Uterus (tissue), 4 donors: ENCODE measurements at places on chromosomes 5 and 9. TPM values are rescaled to one million over a fixed set of nuclear protein-coding genes. Genes with fewer than 3 reads are reported as not detected.
A peak's percentile ranks its signal among the peaks of the same experiment; 100 is the strongest.

DNA sequence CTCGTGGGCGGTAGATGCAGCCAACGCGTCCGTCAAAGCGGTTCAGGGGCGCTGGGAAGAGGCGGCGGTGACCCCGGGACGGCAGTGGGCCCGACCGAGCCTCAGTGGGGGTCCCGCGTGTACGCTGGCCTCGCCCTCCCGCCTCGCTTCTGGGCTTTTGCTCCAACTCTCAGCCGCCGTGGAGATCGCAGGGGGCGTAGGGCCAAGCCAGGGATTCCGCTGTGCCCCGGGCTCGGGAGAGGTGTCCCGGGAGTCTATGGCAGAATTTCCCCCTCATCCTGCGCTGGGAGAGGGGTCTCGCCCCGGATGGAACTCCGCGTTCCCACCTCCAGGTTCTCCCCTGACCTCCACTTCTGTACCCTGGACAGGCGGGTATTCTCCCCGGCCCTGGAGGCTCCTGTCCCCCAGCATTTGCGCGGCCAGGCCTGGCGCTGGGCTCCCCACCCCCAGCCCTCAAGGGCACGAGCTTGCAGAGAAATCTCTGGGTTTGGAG, 131.9 kb downstream of the MRPL36 start:
- no peak for DNase-seq

DNA sequence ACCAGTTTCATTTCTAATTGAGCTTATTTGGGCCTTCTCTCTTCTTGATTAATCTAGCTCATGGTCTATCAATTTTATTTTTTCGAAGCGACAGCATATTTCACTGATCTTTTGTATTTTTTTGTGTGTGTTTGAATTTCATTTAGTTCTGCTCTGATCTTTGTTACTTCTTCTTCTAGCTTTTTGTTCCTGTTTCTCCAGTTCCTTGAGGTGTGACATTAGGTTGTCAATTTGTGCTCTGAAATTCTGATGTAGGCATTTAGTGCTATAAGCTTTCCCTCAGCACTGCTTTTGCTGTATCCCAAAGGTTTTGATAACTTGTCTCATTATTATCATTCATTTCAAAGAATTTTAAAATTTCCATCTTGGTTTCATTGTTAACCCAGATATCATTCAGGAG, 67.3 kb downstream of the STRBP start:
- DNase-seq, result no peak

MINAR2 gene
- 0.30 TPM for total RNA-seq

- DNase-seq, result peak; percentile 51
Measured at GRCh38 chr9:110744715-110745384, 76.3 kb downstream of the MUSK start.

DNA sequence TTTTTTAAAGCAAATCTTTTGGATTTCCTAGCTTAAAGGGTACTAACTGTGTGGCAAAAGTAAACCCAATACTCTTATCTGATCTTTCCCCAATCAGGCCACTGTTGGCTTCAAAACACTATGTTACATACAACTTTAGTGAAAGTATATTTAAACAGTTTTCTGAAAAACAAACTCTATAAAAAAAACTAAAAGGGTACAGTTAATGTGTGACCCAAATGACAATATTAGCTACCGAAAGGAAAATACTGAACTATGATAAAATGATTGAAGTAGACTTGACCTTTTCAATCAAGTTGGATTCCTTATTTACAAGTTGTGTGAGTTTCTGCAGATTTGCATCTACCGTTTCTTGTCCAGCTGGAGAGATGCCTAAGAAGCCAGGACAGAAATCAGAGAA, 5.8 kb downstream of the MTX3 start:
- no peak for DNase-seq

TRIM36 gene
- total RNA-seq, result 0.29 TPM

DNA sequence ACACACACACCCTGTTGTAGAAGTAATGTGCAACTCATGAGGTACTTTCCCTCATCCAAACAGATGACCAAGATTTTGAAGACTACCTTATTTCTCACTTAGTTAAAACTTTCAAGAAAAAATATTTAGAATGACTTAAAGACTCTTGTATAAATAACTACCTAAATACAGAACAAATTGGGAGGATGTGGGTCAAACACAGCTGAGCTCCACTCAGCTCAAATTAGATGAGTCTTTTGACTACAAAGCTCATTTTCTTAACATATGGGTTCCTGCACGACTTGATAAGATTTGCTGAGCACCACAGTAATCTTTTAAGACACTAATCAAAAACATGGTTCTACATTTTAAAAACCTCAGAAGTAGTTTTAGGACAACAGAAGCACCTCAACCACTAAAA, 8.9 kb downstream of the MTX3 start:
- no peak for DNase-seq

SH3PXD2B gene
- total RNA-seq, result 30.6 TPM

DNA sequence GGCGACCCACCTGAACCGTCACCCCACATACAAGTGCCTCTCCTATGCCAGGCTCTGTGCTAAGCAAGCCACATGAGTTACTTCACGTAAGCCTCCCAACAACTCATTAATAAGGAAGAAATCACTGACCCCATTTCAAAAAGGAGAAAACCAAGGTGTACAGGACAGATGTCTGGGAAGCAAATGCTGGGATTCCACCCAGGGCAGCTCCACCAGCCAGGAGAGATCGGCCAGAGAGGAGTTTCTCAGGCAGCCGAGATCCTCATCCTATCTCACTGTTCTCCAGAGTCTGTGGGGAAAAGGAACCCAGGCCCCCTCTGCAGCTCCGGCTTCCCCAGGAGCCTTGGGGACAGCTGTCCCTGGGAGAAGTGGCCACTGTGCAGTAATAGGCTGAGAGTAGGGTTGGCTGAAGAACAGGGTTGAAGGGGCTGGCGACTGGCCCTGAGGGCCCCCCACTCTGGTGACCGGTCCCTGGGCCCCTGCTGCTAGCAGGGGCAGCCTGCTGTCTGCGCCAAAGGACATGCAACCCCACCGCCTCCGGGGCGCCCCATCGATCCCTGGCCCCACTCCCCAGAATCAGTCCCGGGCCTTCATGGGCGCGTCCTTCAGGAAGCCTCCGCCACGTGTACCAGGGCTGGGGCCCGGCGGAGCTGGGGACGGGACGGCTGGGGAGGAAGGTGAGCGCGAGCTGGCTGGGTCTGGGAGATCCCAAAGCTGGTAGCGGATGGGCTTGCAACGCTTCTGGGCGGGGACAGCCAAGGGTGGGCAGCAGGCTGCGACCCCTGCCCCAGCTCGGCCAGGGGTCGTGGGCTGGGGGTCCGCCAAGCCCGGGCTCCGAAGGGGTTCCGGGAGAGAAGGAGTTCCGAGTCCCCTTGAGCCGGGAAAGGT, 44.1 kb upstream of the STXBP1 start:
- peak; percentile 43 for DNase-seq

DNA sequence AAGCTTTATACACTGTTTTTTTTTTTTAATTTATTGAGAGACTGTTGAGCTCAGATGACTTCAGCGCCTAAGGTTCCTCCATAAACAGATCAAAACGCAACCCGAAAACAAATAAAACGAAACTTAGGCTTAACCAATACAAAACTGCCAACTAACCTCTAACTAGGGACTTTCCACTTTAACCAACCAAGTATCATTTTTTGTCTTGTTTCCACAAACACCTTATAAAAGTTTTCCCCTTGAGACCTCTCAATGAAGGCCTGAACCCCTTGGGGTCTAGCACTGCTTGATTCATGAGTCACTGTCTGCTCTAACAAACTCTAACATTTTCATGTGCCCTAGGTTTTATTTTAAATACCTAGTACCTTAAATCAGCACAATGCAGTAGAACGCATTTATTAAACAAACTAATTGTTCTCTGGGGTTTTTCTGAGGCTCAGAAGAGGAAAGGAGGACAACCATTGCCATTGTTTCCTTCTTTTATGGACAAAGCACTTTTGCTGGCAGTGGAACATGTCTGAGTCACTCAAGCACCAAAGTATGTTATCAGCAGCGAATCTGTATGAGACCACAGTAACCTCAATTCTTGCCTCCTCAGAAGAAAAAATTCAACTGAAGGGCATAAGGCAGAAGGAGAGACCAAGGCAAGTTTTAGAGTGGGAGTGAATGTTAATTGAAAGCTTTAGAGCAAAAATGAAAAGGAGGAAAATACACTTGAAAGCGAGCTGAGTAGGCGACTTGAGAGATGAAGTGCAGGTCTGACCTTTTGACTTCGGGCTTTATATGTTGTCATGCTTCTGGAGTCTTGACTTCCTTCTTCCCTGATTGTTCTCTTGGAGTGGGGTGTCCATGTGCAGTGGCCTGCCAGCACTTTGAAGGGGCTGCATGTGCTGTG, 97.7 kb upstream of the HCN1 start:
- no peak for DNase-seq

DNA sequence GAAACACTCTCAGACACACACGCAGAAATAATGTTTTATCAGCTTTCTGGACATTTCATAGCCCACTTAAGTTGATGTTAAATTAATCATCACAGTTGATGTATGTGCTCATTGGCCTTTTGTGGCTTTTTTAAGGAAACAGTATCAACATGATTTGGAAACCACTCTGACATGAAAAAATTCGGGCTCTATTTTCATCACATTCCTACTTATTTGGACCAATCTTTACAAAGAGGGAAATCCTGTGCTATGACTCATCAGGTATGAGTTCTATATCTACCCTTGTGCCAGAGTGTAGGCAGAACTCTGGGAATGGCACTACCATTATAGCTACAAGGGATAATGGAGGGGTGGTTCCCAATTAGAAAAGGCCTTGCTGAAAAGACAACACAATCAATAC, 388.4 kb upstream of the PTGER4 start:
- no peak for DNase-seq
